Karpas-422 (cell line): ENCODE measurements at places on chromosomes 7 and 10. TPM values are rescaled to one million over a fixed set of nuclear protein-coding genes. Genes with fewer than 3 reads are reported as not detected.

DNA sequence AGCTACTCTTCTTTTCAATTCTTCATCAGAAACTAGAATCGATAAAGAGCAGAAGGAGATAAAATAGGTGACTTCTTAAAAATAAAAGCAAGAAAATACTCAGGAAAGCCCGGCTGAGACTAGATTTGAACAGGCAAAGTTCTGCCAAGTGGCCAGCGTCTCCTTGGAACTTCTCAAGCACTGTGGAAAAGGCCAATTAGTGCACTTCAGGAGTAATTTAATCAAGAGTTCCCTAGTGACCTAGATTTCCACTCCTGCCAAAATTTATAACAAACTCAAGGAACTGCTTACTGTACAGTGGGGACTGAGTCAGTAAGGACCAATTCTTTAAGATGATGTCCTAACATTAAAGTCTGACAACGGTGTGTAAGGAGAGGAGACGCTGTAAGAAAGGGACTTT, 57.3 kb downstream of the CHCHD3 start:
- no peak for DNase-seq

DNA sequence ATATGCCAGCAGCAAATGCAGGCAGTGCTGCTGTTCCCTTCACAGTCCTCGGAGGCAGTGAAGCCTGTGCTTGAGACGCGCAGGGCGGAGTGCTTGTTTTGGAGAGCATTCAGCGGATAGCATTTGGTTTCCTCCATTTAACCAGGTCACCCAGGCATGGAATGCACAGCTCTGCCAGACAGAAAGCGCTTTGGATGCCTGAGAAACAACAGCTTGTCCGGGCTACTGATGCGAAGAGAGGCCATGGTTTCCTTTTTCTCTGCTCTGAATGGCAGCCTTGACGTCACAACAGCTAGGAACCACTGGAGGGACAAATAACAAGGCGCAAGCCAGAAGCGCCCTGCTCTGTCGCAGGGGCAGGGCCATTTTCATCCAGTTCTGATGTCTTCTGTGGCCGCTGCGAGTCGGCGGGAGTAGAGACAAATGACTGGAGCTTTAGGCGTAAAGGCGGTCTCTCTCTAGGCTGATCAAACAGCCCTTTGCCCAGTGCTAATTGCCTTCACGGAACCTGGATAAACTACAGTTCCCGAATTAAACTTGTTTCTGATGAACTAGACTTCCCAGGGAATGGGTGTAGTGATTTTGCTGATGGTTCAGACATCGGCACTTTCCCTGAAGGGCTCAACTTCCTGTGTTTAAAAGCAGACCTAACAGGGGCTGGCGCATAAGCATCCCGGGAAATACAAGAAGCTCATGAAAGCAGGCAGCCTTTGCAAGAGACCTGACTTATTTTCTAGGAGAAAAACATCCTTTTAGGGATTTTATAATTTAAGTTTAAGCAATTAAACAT, 187.6 kb upstream of the KLF14 start:
- DNase-seq: no peak

GRCh38 chr7:156999958-157000726, 10.3 kb downstream of the MNX1 start:
- DNase-seq: no peak

The GTF2IRD2 gene
- 5.6 and 9.3 TPM in 2 replicates for total RNA-seq

The PDE6C gene
- total RNA-seq: not detected in 2 replicates

The EBF3 gene
- not detected in 2 replicates for total RNA-seq
